ENCODE measurements at places on chromosomes 2 and 18.

DNA sequence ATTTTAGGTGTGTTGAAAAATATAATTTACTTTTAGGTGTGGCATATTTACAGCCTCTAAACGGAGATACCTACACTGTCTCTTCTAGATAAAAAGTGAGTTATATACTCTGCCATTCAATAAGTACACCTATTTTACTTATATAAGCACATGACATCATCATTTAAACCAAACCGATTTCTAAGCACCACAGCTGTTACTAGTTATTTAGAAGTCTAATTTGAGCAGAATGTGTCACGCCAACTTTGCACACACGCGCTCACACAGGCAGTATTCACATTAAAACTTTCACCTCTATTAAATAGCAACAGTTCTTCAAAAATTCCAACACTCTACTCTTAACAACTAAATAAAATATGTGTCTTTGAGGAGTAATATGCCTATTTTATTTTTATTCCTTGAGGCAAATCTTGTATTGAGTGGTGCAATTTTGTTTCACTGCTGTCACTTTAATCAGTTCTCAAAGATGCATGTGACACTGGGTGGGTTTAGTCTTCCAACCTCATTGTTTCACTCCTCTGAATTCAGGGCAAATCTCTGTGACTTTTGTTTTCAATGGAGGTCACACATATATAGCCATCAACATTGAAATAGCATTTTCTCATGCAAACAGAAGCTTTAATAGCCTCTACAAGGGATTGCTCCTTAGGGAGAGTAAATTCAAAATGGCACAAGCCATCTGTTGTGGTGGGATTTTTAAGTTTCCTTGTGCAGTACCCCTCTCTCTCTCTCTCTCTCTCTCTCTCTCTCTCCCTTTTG, 721.0 kb downstream of the PLCL1 start:
- DNase-seq = peak; percentile 46

DNA sequence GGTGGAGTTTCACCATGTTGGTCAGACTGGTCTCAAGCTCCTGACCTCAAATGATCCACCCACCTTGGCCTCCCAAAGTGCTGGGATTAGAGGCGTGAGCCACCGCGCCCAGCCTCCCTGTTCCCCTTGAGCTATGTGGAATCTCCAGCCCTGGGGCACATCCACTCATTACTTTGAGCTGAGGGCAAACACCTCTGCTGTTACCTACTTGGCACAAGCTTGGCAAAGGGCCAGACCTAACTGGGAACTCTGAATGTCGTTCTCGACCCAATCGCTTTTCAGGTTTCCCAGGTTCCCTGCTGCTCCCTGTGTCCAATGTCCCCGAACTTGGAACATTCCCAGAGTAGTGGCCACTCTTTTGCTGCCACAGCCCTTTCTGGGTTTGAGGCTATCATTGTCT, 40.6 kb downstream of the CHST10 start:
- no peak for DNase-seq

GRCh38 chr2:187422282-187422681, 25.8 kb downstream of the CALCRL start:
- no peak for DNase-seq

GRCh38 chr2:23420091-23420839, 35.3 kb downstream of the KLHL29 start:
- DNase-seq = no peak

- DNase-seq = no peak
Observed at GRCh38 chr18:69588301-69588700, 187.6 kb downstream of the DOK6 start.

DNA sequence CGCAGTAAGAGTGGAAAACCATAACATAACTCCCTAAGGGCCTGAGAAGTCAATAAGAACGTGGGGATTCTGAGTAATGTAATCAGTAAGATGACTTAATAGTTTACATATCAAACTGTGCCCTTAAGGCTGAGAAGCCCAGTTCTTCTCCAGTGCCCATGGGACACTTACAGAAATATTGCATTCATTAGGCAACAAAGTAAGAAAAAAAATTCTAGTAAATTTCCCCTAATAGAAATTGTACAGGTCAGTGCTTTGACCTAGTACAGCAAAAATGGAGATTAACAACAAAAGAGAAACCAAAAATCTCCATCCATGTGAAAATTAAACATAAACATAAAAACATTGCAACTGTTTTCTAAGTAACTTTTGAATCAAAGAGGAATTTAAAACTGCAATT, 139.8 kb upstream of the HS6ST1 start:
- no peak for DNase-seq

GRCh38 chr2:23533338-23533695, 148.3 kb downstream of the KLHL29 start:
- peak; percentile 68 for DNase-seq

DNA sequence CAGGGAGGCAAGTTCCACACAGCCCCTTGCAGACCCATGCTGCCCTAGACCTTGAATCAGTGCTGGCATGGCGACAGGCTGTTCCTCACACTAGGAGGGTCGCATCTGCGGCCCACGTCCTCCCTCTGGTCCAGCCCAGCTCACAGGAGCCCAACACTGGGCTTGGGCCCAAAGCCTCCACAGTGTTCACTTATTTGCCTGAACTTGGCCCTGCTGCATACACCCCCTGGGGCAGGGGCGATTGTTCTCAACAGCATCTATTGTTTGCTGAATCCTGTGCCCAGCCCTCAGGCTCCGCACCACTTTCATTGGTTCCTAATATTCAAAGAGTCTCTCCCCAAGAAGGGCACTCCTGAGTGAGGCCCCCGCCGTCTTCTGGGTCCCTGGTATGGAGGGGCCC, 90.7 kb downstream of the ZBTB7C start:
- DNase-seq = no peak

DNA sequence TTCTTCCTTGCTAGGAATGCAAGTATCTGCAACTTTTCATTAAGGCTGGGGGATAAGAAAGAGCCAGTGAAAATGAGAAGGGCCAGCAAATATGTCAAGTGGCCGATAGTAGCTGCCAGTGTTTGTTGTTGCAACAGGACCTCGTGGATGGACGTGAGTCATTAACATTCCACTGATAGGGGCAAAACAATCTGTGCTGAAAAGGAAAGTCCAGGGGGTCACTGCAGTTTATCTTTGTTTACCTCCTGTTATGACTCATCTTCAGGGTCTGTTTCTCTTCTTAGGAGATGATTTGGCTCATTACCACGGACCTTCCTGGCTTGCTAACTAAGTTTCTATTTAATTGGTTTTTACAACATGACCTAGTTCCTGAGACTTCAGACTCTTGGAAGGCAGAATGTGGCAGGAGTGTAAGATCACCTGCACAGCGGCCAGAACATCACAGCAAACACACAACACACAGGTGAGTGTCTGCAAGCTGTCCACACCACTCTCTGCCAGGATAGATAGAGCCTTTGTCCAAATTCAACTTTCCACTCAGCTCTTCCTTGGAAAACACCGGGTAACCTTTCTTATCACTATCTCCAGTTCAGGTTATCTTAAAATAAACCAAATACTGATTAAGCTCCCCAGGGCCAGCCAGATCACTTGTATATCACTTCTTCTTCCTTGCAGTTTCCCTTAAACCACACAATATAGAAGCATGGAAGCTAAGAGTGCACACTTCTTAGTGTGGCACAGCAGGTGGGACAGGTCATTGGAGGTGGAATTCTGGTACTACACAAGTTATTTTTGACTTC, 157.5 kb upstream of the LMAN1 start:
- peak; percentile 7 for DNase-seq

- DNase-seq = no peak
Observed at GRCh38 chr2:1309507-1309906, 103.8 kb upstream of the TPO start.

DNA sequence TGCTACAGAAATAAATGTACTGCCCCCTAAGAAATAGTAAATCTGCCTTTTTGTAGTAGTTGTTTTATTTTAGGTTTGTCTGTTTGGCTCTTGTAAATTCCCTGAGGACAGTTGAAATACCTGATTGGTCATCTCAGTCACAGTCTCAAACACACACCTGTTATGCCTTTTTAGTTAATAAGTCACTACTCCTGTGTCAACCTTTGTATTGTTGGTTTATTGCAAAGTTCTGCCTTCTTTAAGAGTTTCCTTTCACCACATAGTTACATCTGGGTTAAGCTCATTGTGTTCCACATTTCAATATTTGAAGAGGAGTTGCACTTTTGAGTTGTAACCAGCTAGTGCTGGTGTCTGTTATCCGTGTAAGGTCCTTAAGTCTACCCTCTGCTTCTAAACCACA, 198.7 kb downstream of the CCDC85A start:
- DNase-seq = no peak

- DNase-seq = no peak
Observed at GRCh38 chr2:12046641-12047040, 300.2 kb downstream of the LPIN1 start.

DNA sequence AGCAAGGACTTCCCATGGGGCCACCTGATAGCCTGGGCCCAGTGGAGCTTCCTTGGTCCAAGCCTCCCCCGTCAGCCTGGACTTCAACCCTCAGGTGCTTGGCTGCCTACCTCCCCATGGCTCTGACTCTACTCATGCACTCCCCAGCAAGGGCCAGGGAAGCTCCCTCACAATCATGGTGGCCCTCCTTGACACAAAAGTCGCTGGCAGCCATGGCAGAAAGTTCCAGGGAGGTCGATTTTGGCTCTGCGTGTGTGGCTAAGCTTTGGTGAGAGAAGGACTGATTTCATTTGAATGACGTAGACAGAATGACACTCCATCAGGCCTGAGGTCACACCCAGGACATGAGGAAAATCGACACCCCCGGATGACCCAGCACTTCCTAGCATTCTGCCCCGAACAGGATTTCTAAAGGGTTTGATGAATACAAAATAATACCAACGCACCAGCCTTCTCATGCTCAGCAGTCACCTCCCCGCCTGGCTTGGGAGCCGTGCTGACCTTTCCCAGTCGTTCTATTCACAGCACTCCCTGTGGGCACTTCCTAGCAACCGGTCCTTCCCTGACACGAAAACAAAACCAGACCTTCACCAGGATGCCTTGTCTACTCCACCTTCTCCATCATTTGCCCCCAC, 52.7 kb downstream of the LBH start:
- no peak for DNase-seq

- DNase-seq = no peak
Observed at GRCh38 chr2:222673883-222674282, 2.4 kb downstream of the MOGAT1 start.

GRCh38 chr2:178512484-178512883, 32.2 kb downstream of the PLEKHA3 start:
- no peak for DNase-seq

All from tongue (tissue), 3 donors.